NCI-H524 treated with DMSO at 0.1 percent for 48 hours (cell line): ENCODE measurements at places on chromosomes 6 and 20.

DNA sequence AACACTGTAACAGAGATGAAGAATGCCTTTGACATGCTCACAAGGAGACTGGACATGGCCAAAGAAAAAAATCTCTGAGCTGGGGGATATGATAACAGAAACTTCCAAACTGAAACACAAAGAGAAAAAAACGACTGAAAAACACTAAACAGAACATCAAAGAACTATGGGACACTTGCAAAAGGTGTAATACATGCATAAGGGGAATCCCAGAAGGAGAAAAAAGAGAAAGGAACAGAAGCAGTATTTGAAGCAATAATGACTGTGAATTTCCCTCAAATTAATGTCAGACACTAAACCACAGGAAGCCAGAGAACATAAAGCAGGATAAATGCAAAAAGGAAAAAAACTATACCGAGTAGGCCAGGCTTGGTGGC is 117.4 kb upstream of the ARID1B start:
- DNase-seq = no peak

DNA sequence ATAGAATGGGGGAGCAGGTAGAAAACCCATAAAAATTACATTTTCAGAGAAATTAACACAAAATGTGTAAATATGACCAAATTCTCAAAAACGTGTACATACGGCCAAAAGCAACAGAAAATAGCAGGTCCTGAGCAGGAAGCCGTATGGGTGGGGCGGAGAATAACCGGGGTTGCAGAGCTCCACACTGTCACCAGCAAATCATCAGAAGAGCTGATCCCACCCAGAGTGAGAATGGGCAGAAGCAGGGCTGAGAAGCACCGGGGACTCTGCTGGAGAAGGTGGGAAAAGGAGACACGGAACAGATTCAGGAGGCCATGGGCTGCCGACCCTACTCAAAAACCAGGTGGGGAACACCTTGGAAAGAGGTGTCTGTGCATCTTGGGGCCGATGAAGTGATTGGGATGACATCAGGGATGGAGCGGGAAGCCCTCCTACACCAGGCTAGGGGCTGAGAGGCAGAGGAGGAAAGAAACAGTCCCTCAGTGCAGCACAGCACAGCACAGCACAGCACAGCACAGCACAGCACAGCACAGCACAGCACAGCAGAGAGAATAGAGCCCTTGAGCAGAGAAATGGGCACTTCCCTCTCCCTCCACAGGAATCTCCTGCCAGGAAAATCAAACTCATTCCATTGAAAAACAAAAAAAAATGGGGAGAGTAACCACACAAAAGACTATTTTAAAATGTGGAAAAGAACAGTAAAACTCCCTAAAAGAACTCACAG is 22.3 kb downstream of the STX7 start:
- DNase-seq = no peak

GRCh38 chr6:87214831-87215230 is 59.5 kb downstream of the ZNF292 start:
- no peak for DNase-seq

GRCh38 chr6:42165016-42165415 is 8.1 kb upstream of the GUCA1A start:
- no peak for DNase-seq

GRCh38 chr6:45803071-45803470 is 212.6 kb downstream of the CLIC5 start:
- DNase-seq = no peak

GRCh38 chr20:1945134-1945618 is 48.7 kb downstream of the PDYN start:
- DNase-seq = no peak

DNA sequence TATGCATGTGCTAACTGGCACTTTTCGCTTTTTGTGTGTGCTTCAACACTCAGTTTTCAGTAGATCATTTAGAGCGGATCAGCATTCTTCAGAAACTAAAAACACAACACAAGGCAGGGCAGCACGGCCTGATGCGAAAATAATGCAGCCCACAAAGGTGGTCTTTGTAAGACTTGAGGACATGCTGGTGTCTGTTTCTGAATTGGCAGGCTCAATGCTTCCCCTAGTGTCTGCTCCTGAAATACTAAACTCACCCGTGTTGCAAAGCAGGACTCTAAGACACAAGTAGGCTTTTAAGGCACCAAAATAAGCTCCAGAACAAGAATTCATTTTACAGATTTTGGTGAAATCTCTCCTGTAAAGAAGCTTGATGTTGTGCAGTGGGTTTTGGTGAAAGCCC is 676.5 kb downstream of the TENT5A start:
- no peak for DNase-seq

- peak; percentile 16 for DNase-seq
Measured at GRCh38 chr20:3935956-3936340, 46.8 kb downstream of the PANK2 start.

- no peak for DNase-seq
Measured at GRCh38 chr20:1628621-1629020, 8.8 kb upstream of the SIRPB1 start.

GRCh38 chr20:47784599-47785310 is 526 bp downstream of the SULF2 start:
- DNase-seq = no peak

DNA sequence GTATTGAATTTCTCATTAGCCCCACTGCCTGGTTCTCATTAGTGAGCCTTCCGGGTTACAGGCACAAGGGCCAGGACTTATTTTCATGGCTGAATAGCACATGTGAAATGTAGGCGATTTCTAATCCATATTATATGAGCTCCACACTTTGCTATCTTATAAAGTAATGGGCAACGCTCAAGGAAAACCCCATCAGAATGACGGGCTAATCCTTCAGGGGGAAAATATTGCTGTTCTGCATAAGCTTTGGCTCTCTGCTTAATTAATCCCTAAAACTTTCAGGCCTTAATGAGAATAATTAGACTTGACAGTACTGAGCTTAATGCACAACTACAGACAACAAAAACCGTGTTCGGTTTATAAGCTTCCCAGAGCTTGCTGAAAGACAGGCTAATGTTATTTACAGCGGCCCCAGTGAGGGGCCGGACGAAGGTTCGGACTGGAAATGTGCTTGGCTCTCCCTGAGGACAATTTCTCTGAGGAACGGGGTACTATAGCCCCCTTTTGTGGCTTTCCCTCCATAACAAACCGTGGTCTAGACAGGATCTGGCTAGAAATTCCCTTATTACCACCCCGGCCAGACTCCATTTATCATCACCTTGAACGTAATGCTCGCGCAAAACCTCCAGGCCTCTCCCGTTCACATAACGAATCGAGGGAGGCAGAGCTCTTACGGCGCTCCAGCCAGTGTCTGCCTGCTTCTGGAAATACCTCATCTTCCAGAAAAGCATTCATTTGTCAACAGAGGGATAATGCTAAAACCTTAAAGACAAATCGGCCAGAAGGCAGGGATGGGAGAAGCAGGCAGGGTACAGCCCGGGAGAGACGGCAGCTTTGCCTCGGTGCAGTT is 164.5 kb downstream of the CD83 start:
- DNase-seq = no peak

DNA sequence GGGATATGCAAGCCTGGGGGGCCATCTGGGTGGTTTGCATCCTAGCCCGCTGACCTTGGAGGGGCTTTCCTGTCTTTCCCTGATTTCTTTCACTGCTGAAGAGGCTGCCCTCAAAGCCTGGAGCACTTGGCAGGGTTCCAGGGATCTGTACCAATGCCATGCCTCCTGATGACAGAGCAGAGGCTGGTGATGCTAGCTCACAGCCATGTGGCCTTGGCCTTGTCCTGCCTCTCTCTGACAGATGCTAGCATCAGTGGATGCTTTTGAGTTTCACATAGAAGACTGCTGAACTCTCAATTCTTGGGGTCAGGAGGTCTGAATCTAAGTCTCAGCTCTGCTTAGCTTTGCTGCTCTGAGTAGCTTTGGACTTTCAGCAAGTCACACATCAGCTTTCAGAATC is 21.9 kb upstream of the RREB1 start:
- DNase-seq = peak; percentile 58

- DNase-seq = no peak
Measured at GRCh38 chr20:35648836-35649235, 15.9 kb downstream of the CPNE1 start.

DNA sequence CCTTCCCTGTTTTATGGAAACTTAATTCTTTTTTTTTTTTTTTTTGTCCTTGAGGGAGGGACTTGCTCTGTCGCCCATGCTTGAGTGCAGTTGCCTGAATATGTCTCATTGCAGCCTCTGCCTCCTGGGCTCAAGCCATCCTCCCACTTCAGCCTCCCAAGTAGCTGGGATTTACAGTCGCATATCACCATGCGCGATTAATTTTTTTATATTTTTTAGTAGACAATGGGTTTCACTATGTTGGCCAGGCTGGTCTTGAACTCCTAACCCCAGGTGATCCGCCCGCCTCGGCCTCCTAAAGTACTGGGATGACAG is 654 bp downstream of the TMEM14C start:
- no peak for DNase-seq

DNA sequence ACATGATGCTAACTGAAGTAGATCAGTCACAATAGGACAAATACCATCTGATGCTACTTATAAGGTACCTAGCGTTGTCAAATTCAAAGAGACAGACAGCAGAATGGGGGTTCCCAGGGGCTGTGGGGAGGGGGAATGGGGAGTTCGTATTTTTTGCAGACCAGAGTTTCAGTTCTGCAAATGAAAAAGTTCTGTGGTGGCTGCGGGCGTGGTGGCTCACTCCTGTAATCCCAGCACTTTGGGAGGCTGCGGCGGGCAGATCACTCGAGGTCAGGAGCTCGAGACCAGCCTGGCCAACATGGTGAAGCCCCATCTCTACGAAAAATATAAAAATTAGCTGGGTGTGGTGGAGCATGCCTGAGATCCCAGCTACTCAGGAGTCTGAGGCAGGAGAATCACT is 68.1 kb downstream of the SLC22A23 start:
- no peak for DNase-seq

- no peak for DNase-seq
Measured at GRCh38 chr20:38301309-38301708, 2.6 kb upstream of the BPI start.

DNA sequence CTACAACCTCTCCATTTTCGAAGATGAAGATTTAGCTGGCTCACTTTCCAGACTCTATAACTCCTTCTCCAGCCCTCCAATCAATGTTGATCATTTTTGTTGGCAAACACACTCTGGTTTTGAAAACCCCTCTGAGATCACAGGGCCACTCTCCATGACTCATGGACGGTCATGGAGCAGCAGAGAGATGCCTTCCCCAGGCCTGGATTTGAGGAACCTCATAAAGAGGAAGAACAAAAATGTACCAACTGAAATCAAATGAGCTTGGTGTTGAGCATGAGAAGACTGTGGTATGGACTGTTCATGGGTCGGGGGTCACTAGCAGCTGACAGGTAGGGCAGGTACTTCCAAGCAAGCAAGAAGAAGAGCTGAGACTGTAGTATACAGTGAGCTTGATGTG is 112.8 kb upstream of the INSM1 start:
- no peak for DNase-seq

DNA sequence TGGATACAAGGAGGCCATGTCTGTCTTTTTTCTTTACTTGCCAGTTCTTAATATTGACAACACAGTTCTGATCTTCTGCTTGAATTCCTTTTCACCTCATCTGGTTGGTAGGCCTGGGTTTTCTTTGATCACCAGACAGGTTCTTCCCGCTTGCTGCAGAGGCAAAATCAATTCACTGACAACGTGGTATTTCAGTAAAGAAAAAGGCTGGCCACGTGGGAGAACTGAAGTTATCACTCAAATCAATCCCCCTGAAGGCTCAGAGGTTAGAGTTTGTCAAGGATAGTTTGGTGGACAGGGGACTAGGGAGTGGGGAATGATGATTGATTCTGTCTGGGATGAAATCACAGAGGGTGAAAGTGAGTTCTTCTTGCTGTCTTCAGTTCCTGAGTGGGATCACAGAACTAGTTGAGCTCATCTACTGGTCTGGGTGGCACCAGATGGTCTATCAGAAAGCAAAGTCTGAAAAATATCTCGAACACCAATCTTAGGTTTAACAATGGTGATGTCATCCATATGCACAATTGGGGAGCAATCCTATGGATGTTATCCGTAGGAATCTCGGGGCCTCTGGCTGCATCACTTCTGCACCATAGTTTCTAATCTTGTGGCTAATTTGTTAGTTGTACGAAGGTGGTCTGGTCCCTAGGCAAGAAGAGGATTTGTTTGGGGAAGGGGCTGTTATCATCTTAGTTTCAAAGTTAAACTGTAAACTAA is 37.3 kb upstream of the OLIG3 start:
- no peak for DNase-seq

DNA sequence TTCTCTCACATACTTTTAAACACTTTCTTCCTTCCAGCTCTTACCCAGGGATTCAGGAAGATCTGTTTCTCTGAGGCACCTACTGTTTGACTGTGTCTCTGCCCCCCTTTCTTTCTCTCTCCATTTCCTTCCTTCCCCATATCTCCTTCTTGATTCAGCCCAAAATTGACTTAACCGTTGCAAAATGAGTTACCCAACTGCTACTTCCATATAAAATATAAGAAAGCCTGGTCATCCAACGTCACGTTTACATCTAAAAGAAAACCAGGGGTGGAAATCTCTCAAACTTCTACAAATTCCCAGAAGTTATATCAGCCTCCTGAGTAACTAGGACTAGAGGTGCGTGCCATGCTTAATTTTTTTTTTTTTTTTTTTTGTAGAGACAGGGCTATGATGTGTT is 95.2 kb upstream of the INSM1 start:
- DNase-seq = no peak

- DNase-seq = no peak
Measured at GRCh38 chr6:41503827-41504465, 42.2 kb upstream of the FOXP4 start.

GRCh38 chr20:36462440-36463211 is 78.7 kb upstream of the MYL9 start:
- no peak for DNase-seq

- no peak for DNase-seq
Measured at GRCh38 chr6:169667716-169668115, 34.1 kb downstream of the WDR27 start.

GRCh38 chr6:20687494-20687893 is 153.2 kb downstream of the CDKAL1 start:
- peak; percentile 41 for DNase-seq

DNA sequence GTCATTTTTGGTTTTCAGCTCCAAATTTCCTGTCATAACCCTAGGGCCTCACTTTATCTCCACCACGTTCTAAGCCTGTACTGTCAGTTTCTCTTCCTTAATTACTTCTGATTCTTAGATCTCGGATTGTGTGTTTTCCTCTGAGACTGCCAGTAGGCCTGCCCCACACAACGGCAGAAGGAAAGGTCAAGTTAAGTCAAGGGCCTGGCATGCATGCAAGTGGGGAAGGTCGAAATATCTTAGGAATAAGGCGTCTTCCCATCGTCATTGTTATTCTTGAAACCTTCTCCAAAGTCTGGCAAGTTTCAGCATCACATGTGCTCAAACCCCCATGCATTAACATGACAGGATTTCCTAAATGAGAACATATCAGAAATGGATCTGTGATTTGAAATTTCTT is 203.5 kb upstream of the TSHZ2 start:
- DNase-seq = no peak

DNA sequence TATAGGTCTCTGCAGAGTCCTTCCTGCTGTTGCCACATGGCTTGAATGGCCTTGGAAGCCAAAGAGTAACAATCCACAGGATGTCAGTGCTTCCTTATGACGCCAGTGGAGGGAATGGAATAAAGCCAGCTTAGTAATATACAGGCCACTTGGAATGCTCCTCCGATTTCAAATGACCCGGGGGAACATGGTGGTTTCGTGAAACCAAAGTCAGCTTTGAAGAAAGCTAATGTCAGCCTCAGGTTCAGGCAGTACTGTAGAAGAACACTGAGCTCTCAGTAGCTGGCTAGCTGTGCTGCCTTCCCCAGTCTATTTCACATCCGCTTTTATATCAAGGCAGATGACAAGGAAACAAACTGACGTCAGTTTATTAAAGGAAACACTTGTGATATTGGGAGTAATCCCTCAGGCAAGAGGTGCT is 189.1 kb downstream of the DTNBP1 start:
- DNase-seq = no peak

GRCh38 chr20:50528804-50529351 is 18.7 kb downstream of the PTPN1 start:
- no peak for DNase-seq
